ENCODE measurements at places on chromosomes 6 and 20.
A peak's percentile ranks its signal among the peaks of the same experiment; 100 is the strongest.

DNA sequence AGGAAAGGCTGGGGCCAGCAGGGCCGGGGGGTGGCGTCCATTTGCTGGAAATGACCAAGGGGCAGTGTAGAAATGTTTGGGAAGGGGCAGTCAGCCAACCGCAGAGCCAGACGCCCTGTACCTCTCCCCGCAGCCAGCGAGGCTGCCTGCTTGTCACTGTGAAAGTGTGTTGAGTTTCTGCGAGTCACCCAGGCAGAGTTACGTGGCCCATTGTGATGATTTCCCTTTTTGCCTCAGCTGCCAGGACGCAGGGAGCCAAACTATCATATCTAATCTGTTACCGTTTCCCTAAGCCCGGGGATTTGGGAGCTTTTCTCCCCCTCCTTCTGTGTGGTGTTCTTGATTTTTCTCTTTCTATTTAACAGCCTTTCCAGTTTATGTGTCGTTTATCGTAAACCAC, 67.9 kb upstream of the STX16 start:
- DNase-seq, result no peak

DNA sequence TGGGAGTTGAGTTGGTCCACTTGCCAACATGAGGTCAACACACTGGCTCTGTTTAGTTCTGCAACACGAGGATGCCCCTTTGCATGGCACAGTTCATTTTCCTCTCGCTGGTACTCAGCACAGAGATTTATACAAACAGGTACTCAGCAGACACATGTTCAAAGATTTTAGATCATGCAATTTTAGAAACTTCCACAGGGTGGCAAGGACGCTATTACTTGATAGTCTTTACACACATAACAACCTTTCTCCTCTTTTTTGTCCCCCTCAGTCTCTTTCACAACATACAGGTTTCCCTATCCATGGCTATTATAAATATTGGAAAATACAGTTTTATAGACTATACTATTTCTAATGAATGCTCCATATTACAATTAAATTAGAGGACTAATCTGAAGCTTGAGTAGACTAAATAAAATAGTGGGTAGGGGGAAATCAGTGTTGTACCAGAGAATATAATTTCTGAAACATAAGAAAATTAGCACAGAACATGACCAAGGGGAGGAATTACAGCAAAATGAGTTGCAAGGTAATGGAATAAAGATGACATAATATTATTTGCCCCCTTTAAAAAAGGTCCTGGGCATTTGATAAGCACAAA, 331.8 kb upstream of the BTBD3 start:
- peak; percentile 40 for DNase-seq

GRCh38 chr20:19380211-19380610, 167.8 kb downstream of the SLC24A3 start:
- DNase-seq, result no peak

- DNase-seq, result no peak
These were observed 360.0 kb downstream of the NKAIN2 start for GRCh38 chr6:124163676-124164075.

DNA sequence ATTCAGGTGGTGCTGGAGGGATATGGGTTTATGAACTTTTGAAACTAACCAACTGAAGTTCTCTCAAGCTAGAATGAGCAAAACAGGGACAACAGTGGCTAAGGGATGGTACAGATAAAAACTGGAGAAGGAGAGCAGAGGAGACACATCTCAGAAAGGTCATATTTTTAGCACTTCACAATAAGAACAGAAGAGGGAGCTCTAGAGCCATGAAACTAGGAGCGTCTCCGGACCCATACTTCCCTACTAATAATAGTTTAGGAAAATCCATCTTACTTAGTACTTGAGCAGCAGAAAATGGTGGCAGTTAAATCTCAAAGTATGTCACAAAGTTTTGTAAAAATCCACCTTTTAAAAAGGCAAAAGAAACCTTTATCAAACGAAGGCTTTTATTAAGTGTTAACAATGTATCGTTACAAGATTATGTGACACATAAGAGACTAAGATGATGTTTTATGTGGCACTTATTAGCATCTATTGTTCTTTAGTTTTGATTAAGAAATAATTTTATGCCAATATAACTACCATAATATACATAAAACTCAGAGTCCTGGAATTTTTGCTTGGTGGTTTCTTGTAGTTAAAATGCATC, 278.6 kb downstream of the TBC1D32 start:
- DNase-seq, result peak; percentile 47

DNA sequence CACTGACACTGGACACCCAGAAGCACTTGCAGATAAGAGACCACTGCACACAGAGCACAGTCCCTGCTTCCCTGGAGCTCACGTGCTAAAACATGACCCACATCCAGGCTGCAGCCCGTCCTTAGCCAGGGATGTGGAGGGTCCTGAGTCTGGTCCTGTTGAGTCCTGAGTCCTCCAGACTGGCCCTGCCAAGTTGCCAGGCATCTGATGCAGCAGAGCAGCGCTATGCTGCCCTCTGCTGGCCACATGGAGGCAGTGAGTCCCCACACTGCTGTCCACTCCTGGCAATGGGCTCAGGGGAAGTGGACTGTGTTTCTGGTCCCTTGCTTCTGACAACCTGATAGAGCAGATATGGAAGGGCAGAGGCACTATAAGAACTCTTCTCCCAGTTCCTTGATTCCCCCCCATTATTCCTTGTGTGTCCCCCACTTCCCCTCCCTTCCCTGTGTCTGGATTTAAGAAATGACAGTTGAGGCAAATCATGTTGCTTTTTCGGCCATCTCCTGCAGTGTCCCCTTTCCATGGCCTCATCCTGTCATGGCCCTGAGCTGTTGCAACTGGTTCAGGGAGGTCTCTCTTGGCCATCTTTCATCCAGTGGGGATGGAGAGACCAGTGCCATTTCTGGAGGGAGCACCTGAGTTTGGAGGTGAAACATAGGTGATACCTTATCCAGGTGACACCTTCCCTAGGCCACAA, 86.0 kb downstream of the DHX35 start:
- DNase-seq, result peak; percentile 73

DNA sequence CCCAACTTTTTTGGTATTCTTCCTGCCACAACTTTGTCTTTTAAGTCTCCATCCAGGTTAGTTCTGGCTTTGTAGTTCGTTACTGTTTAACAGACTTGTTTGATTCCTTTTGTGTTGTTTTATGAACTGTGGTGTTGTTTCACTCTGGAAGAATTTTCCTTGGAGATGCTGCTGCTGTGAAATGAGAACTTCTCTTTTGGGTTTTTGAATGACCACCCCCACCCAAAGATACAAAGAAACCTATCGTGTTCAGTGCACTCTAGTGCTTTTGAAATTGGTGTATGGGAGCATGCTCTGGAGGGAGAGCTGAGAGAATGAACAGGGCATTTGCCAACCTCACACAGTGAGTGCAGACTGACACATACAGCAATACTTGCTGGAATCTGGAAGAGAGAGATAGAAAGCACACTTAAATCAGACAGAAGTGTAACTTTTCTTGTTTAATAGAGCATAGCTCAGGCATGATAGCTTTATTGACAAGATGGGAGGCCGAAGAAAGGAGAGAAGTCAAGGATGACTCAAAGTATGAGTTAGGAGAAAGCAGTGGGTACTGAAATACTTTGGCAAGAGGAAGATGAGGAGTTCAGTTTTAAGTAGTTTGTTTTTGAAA, 293.1 kb downstream of the SOX4 start:
- no peak for DNase-seq

GRCh38 chr6:146719387-146719786, 120.6 kb downstream of the ADGB start:
- DNase-seq, result no peak

GRCh38 chr20:8756410-8756809, 312.5 kb upstream of the PLCB4 start:
- peak; percentile 44 for DNase-seq

GRCh38 chr20:8787090-8787489, 281.8 kb upstream of the PLCB4 start:
- DNase-seq, result peak; percentile 14

GRCh38 chr6:111576291-111576690, 29.4 kb downstream of the TRAF3IP2 start:
- no peak for DNase-seq

GRCh38 chr6:140812636-140813035, 1320.1 kb upstream of the GJE1 start:
- no peak for DNase-seq

DNA sequence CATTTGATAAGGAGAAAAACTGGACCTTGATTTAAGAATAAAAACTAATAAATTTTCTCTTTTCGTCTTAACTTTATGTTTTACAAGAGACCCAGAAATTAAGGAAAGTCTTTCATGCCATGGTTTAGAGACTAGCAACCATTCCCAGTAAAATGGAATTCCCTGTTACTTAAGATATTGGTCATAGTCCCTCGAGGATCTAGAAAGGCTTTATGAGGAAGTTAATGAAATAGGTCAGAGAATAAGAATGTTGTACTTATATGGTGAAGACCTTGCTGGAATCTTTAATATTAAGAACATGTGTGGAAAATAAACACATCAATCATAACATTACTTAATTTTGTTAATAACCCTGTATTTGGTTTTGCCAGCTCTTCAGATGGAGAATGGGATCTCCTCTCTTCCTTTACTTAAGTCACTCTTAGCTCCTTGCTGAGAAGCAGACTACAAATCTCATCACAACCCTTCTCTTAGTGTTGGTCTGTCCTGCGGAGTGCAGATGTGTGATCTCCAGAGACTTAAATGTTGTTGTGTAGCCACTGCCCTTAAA, 382.9 kb downstream of the QKI start:
- DNase-seq, result no peak

DNA sequence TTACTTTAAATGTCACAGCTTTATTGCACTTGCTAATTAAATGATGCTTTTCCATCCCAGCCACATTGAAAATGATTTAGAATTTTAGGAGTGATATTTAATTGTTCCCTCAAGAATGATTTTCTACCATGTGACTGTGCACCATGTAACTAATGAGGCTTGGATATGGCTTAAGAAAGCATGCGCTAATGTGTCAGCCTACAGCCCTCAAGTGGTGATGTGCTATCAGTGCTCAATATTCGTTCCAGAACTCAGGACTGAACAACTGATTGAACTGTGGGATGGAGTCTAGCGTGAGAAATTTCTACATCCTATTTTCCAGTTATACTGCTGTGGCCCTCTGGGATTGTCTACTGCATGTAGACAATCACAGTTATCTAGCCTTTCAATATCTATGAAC, 71.5 kb downstream of the PKIB start:
- no peak for DNase-seq

- no peak for DNase-seq
These were observed 527.8 kb upstream of the RNF217 start for GRCh38 chr6:124434421-124434820.

- DNase-seq, result no peak
These were observed 77.3 kb downstream of the EPHA7 start for GRCh38 chr6:93341900-93342613.

GRCh38 chr20:55632592-55632991, 372.7 kb downstream of the CBLN4 start:
- DNase-seq, result no peak

GRCh38 chr6:30683183-30683979, 3.1 kb downstream of the PPP1R18 start:
- no peak for DNase-seq

GRCh38 chr20:11826334-11826733, 91.4 kb upstream of the BTBD3 start:
- no peak for DNase-seq

GRCh38 chr6:153038378-153039057, 36.0 kb upstream of the MTRF1L start:
- no peak for DNase-seq

DNA sequence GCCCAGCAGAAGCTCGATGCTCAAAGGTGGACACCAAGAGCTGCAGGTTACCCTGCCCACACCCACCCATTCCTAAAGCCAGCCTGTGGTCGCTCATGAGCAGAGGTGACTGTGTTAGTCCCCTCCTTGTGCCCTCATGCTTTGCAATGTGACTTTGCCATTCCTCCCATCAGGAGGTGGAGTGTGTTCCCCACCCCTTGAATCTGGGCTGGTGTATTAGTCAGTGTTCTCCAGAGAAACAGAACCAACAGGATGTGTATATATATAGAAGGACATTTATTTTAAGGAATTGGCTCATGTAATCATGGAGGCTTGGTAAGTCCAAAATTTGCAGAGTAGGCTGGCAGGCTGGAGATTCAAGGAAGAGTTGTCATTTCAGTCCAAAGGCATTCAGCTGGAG, 54.4 kb upstream of the RNF24 start:
- no peak for DNase-seq
